Fibroblast of lung (primary cell): ENCODE measurements at places on chromosomes 6 and 20.

DNA sequence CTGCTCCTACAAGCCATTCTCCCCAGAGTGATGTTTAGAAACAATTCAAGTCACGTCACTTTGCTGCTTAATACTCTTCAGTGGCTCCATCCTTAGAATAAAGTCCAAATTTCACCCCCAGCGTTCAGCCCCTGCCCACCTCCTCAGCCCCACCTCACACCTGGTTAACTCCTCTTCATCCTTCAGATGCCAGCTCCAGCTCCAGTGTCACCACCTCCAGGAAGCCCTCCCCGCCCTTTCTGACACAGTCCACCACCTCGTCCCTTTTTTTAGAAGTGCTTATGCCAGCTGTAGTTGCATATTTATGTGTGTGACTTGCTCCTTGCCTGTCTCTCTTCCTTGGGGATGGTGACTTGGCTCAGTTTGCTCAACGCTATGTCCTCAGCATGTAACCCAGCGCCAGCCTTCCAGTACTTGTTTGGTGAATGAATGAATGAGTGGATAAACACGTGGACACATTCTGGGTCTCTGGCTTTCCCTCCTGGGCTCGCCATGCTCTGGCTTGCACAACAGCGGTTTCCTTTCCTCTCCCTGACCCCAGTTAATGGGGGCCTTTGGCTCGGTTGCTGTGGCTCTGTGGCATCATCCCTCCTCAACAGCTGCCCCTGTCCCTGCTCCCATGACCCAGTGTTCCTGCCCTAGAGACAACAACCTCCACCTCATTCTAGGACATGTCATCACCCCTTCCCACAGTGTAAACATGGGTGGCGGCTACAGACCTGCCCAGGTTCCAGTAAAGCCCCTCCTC is 3.7 kb upstream of the IP6K3 start:
- DNase-seq: peak; percentile 74

- no peak for DNase-seq
These were observed 45.9 kb downstream of the SLC22A3 start for GRCh38 chr6:160393891-160394653.

DNA sequence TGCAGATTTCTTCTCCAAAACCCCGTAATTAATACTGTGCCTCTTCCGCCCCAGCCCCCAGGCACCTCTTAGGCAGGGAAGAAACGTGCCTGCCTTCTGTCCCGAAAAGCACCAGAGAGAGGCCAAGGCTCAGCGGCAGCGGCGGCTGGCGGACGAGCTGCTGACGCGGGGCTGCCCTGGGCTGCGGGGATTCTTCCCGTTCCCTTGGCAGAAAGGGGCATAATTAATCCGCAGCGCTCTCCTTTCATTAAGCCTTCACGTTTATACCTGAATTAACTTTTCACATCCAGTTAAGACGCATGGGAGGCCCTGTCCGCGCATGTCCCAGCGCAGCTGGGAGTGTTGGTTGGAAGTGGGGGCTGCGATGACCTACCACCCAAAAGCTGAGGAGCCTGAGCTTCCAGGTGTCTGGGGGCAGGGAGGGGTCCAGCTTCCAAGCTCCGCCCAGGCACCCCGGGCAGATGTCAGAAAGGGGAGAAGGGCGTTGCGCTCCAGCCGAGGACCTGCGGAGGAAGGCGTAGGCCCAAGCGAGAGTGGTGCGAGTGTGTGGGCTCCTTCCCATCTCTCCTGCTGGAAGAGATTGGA is 167.4 kb upstream of the LRFN2 start:
- DNase-seq: no peak

- peak; percentile 26 for DNase-seq
These were observed 228.3 kb downstream of the ARHGAP18 start for GRCh38 chr6:129481706-129482105.

GRCh38 chr6:66814156-66814555 is 1107.1 kb upstream of the EYS start:
- DNase-seq: peak; percentile 35
